ENCODE measurements at places on chromosomes 13 and 19.
A peak's percentile ranks its signal among the peaks of the same experiment; 100 is the strongest.

DNA sequence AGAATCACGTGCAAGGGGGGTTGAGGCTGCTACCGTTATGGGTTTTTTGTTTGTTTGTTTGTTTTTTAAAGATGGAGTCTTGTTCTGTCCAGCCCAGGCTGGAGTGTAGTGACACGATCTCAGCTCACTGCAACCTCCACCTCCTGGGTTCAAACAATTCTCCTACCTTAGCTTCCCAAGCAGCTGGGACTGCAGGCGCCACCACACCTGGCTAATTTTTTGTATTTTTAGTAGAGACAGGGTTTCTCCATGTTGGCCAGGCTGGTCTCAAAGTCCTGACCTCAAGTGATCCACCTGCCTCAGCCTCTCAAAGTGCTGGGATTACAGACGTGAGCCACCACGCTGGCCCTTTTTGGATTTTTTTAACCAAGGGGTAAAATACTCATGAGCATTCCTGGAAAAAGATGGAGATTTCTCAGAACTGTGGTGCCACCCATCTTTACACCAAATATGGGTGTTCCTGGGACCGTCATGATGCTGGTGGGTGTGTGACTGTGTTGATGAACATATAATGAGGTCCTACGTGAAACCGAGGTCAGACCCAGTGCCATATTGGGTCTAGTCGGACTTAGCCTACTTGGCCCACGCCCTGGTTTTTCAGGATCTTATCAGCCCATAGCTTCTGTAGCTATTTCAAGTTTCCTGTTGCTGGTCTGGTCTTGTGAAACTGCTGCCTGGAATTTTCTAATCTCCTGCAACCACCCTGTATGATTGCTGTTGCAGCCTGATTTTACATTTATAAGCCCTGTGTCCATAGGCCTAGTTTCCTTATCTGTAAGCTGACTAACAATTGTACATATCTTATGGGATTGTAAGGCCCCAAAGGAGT lies 6.2 kb downstream of the PPP1R15A start:
- peak; percentile 79 for DNase-seq
- H3K27ac ChIP-seq = peak overlapping the region; percentile 69
- H3K27me3 ChIP-seq = no peaks in the 10 kb centered on the region
- peaks cover 29% of the 10 kb centered on the region for H3K4me1 ChIP-seq
- H3K4me3 ChIP-seq = peak overlapping the region; percentile 25
- peaks cover 40% of the 10 kb centered on the region for H3K36me3 ChIP-seq

DNA sequence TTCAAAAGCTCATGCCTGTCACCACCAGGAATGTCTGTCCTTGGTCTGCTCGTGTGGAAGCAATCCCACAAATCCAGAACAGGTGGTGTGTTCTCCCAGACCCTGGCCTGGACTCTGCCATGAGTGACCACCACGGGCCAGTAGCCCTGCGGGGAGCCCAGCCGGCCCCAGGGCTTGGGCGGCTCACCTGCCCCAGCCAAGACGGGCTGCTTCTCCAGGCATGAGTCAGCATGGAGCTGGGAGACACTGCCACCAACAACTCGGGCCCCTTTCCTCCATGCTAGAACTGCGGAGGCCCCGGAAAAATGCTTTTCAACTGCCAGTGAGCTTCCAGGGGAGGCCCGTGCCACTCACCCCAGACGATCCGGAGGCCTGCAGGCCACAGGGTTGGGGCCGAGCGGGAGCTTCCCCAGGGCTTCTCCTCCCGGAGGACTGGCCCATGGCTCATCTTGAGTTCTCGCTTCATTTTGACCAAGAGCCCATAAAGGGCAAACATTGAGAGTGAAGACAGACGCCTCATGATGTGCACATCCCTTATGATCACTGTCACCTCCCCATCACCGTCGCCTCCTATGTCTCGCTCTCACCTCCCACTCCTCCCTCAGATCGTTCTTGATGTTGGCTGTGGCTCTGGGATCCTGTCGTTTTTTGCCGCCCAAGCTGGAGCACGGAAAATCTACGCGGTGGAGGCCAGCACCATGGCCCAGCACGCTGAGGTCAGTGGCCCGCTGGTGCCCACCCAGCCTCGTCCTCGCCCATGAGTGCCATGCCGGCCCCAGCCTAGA lies 16.7 kb downstream of the YIPF2 start:
- H3K27ac ChIP-seq = no peak overlapping the region
- no peaks in the 10 kb centered on the region for H3K27me3 ChIP-seq

GRCh38 chr19:1700733-1701663 lies 48.6 kb upstream of the TCF3 start:
- no peaks in the 10 kb centered on the region for H3K36me3 ChIP-seq
- H3K27me3 ChIP-seq = no peaks in the 10 kb centered on the region
- H3K4me3 ChIP-seq = no peak overlapping the region
- DNase-seq = no peak
- H3K4me1 ChIP-seq = no peaks in the 10 kb centered on the region

GRCh38 chr19:50962245-50962644 lies 7.1 kb downstream of the KLK6 start:
- DNase-seq = no peak
- no peak overlapping the region for H3K4me3 ChIP-seq
- no peaks in the 10 kb centered on the region for H3K4me1 ChIP-seq
- H3K27ac ChIP-seq = no peak overlapping the region
- H3K36me3 ChIP-seq = no peaks in the 10 kb centered on the region

DNA sequence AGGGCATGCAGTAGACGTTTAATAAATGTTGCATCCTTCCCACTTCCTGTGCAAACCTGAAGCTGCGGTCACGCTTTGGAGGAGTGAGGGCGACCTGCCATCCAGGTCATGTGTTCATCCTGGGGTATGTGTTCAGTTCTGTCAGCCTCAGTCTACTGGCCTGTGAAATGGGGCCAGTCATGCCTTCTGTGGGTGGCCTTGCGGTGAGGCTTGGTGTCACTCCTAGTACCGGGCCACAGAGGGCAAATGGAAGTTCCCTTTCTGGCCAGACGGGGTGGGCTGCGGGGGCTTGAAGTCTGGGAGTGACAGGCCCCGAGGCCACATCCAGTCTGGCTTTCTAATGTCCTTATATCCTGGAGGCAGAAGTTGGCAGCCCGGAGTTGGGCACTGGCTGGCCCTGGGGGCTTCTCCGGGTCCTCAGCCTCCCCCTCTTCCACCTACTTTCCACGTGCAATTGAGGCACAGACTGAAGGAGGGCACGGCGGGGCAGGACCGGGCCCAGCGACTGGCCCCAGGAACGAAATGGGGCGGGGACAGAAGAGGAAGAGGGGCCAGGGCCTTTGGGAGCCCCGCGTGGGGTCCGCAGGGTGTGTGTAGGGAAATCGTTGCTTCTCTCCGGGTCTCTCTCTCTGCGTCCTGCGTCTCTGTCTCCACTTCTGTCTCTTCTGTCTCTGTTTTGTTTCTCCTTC lies 11.1 kb downstream of the PDE4A start:
- no peak overlapping the region for H3K27ac ChIP-seq
- H3K27me3 ChIP-seq = no peaks in the 10 kb centered on the region
- peaks cover 19% of the 10 kb centered on the region for H3K4me1 ChIP-seq
- H3K36me3 ChIP-seq = no peaks in the 10 kb centered on the region
- H3K4me3 ChIP-seq = peak overlapping the region; percentile 84

- DNase-seq = no peak
- no peaks in the 10 kb centered on the region for H3K27me3 ChIP-seq
- no peaks in the 10 kb centered on the region for H3K36me3 ChIP-seq
- H3K4me3 ChIP-seq = peak overlapping the region; percentile 63
- H3K4me1 ChIP-seq = peaks cover 92% of the 10 kb centered on the region
Measured at GRCh38 chr13:111187960-111188541, 72.9 kb downstream of the ARHGEF7 start.

- H3K36me3 ChIP-seq = no peaks in the 10 kb centered on the region
- H3K27me3 ChIP-seq = no peaks in the 10 kb centered on the region
- no peak for DNase-seq
- no peak overlapping the region for H3K4me3 ChIP-seq
- no peak overlapping the region for H3K27ac ChIP-seq
Measured at GRCh38 chr13:68190818-68191217, 960.7 kb upstream of the PCDH9 start.

GRCh38 chr13:50448535-50448998 lies 394.9 kb downstream of the DLEU7 start:
- H3K36me3 ChIP-seq = no peaks in the 10 kb centered on the region
- DNase-seq = no peak
- no peaks in the 10 kb centered on the region for H3K27me3 ChIP-seq
- no peak overlapping the region for H3K4me3 ChIP-seq
- H3K27ac ChIP-seq = no peak overlapping the region

DNA sequence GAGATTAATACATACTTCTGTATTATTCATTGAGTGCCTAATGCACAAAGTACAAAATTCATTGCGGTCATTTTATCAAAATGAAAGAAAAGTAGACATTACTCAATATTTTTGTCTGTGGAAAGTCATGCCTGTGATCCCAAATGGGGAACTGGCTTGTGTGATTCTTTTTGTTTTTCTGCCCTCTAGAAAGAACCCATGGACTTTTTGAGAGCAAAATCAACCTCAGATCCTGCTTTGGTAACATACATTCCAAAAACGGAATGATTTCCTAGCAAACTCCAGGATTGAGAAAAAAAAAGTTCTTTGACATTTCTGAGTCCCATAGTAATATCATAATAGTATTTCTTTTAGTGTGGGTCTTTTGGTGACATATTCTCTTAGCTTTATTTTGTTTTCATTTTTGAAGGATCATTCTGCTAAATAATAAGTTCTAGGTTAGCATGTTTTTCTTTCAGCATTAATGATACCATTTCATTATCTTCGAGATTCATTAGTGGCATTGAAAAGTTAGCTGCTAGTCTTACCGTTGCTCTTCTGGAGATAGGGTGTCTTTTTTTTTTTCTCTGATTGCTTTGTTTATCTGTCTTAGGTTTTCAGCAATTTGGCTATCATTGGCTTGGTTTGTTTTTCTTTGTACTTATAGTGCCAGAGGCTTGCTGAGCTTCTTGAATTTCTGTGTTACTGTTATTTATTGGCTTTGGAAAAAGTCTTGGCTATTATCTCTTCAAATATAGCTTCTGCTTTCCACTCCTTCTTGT lies 102.4 kb upstream of the CSNK1A1L start:
- no peaks in the 10 kb centered on the region for H3K36me3 ChIP-seq
- H3K4me1 ChIP-seq = no peaks in the 10 kb centered on the region
- no peak for DNase-seq
- peak overlapping the region; percentile 7 for H3K4me3 ChIP-seq
- H3K27me3 ChIP-seq = no peaks in the 10 kb centered on the region

- DNase-seq = no peak
- H3K36me3 ChIP-seq = no peaks in the 10 kb centered on the region
- no peaks in the 10 kb centered on the region for H3K27me3 ChIP-seq
- H3K4me3 ChIP-seq = no peak overlapping the region
- no peaks in the 10 kb centered on the region for H3K4me1 ChIP-seq
- no peak overlapping the region for H3K27ac ChIP-seq
Measured at GRCh38 chr19:54969647-54970046, 3.5 kb downstream of the NLRP2 start.

- no peaks in the 10 kb centered on the region for H3K27me3 ChIP-seq
- no peak overlapping the region for H3K4me3 ChIP-seq
- no peaks in the 10 kb centered on the region for H3K4me1 ChIP-seq
- no peaks in the 10 kb centered on the region for H3K36me3 ChIP-seq
Measured at GRCh38 chr13:65540175-65540574, 1690.0 kb downstream of the PCDH9 start.

DNA sequence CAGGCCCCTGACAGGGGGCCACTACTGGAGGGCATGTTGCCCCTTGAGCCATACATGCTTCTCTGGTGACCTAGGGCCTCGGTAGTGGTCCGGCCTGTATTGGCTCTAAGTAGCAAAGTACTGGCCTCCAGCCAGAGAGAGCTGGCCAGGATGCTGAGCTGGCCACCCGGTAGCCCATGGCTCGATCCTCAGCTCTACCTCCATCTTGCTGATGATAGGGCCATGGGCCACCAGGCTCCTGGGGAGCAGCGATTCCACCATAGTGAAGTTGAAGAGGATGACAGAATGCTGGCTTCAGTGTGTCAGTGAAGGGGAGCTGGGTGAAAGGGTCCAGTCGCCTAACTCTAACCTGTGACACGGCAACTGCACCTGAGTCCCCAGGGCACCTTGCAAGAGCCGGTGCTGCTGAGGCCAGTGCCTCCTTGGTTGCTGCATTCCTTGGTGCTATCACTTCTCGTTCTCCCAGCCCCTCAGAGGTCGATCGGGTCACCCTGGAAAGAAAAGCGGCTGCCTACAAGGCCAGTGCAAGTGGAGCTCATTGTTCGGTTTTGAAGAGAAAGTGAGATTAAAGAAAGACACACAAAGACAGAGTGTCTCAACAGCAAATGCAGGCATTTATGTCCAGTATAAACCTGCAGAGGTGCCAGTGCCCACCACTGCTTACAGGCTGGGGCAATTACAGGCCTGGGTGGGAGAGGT lies 5.0 kb downstream of the FPR3 start:
- H3K36me3 ChIP-seq = no peaks in the 10 kb centered on the region
- H3K4me1 ChIP-seq = peaks cover 15% of the 10 kb centered on the region
- no peak overlapping the region for H3K27ac ChIP-seq
- H3K27me3 ChIP-seq = no peaks in the 10 kb centered on the region
- H3K4me3 ChIP-seq = peak overlapping the region; percentile 29

DNA sequence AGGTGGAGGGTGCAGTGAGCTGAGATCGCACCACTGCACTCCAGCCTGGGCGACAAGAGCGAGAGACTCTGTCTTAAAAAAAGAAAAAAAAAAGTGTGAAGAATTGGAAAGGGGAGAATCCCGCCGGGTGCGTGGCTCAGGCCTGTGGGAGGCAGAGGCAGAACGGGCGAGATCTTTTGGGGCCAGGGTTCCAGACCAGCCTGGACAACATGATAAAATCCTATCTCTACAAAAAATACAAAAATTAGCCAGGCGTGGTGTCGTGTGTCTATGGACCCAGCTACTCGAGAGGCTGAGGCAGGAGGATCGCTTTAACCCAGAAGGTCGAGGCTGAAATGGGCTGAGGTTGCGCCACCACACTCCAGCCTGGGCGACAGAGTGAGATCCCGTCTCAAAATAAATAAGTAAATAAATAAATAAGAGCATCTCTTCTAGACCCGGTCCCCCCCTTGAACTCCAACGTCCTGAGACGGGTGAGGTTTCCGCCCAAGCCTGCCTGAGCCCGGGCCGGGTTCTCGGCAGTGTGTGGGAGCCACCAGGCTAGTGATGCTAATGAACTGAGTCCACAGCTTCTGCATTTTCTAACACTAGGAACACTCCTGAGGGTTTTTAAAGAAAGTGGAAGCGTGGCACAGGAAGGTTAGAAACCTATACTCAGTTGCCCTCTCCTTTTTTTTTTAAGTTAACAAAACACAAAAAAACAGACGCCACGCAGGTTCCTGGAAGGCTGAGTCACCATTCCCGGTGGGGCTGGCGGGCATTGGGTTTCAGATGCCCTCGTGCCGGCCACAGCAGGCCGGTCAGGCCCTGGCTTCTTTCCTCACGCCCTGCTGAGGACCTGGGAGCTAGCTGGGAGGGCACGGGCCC lies 22.0 kb downstream of the GPX4 start:
- peak overlapping the region; percentile 93 for H3K27ac ChIP-seq
- DNase-seq = no peak
- H3K27me3 ChIP-seq = no peaks in the 10 kb centered on the region
- H3K4me3 ChIP-seq = peak overlapping the region; percentile 31

- peak overlapping the region; percentile 13 for H3K4me3 ChIP-seq
- peaks cover 60% of the 10 kb centered on the region for H3K4me1 ChIP-seq
- H3K36me3 ChIP-seq = no peaks in the 10 kb centered on the region
Measured at GRCh38 chr13:97274829-97275649, 52.9 kb downstream of the MBNL2 start.

Measured in thoracic aorta (tissue), 2 donors.